ENCODE measurements at places on chromosomes 11 and 22.

DNA sequence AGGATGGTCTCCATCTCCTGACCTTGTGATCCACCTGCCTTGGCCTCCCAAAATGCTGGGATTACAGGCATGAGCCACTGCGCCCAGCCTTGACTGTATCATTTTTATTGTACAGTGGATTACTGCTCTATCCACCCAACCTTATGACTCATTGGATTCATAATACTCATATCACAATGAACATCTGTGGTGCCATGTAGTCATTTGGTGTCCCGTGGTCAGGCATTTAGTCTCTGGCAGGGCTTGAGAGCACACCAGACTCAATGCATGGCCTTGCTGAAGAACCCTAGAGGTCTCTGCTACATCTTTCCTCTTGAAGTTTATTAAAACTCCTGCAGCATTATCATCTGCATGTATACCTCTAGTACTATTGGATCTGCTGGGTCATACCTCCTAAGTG is 98.0 kb upstream of the LDLRAD3 start:
- DNase-seq: no peak

- no peak for DNase-seq
Observed at GRCh38 chr11:32883421-32883820, 9.2 kb upstream of the QSER1 start.

DNA sequence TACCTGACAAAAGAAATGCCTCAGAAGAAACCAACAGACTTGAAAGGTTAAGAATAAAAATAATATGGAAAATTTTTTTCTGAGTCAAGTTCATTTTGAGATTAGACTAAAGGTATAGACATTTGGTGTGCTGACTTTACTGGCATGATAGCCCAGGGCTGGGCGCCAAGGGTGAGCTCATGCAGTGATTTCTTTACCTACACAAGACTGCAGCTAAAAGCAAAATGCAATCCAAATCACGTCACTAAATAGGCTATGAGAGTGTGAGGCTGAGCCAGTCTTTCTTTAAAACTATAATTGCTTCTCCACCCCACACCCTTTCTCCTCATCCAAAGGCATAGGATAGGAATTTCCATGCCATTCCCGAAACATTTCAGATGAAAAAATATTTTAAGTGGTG is 196.5 kb downstream of the FAM76B start:
- no peak for DNase-seq

- no peak for DNase-seq
Observed at GRCh38 chr11:113436672-113437252, 38.4 kb downstream of the DRD2 start.

DNA sequence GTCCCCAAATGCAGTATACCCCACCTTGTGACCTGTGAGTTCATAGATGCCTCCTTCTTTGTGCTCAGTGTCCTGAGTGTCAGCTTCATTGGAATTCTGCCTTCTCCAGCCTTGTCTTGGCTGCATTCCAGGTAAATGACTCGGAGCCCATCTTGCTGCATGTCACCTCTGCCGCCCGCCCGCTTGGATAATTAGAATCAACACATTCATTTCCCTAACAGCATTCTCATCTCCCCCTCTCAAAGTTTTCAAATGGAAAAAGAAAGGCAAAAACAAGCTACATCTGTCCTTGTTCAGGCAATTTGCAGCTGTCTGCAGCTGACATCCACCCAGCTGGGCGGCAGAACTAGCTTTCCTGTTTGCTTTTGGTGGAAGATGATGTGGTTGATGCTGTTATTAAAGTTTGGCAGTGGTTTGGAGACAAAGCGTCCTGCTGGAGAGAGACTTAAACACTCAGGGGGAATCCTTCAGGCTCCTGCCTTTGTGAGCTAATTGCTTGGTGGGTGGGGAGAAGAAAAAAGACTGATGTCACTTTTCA is 198.8 kb upstream of the SEZ6L start:
- DNase-seq: no peak

- no peak for DNase-seq
Observed at GRCh38 chr11:1447845-1448825, 38.4 kb downstream of the MOB2 start.

DNA sequence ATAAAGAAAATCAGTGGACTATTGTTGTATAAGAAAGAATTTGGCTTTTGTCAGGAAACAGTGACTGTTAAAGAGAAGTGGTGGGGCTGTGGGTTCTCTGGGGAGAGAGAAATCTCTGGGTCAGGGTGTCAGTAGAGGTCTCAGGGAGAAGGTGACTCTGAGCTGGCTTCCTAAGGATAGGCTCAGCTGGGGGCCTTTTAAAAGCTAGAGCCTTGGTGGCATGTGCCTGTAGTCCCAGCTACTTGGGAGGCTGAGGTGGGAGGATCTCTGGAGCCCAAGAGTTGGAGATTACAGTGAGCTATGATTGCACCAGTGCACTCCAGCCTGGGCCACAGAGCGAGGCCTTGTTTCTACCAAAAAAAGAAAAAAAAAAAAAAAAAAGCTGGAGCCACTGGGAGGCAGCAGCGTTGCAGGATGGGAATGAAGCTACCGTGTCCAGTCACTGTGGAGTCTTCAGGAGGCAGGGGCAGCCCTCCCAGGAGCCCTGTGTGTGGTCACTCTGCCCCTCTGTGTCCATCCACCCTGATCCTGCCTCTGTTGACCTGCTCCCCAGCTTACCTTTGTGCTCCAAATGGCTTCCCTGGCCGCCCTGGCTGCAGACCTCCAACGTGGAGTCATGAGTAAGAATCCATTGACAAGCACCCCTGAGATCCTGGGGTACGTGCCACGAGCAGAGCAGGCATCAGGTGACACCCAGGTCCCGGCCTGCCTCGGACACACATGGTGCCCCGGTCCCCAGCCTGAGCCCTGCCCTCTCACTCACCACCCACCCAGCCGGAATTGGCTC is 5.4 kb upstream of the MIF start:
- DNase-seq: no peak

DNA sequence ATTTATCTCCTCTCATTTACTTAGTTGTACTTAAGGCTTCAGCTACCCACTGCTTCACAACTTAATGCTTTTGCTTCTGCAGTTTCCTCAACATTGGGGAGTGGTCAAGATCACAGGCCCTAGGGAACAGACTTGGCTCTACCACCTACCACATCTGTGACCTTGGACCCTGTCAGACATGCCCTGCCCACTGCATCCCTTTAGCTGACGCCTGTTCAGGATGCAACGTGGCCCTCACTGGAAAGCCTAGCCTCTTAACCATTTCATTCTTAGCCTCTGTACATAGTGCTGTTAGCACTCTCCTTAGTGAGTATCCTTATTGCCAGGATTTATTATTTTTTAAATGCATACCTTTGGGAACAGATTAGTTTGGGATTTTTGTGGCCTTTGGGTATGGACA is 34.4 kb downstream of the TNRC6B start:
- no peak for DNase-seq

DNA sequence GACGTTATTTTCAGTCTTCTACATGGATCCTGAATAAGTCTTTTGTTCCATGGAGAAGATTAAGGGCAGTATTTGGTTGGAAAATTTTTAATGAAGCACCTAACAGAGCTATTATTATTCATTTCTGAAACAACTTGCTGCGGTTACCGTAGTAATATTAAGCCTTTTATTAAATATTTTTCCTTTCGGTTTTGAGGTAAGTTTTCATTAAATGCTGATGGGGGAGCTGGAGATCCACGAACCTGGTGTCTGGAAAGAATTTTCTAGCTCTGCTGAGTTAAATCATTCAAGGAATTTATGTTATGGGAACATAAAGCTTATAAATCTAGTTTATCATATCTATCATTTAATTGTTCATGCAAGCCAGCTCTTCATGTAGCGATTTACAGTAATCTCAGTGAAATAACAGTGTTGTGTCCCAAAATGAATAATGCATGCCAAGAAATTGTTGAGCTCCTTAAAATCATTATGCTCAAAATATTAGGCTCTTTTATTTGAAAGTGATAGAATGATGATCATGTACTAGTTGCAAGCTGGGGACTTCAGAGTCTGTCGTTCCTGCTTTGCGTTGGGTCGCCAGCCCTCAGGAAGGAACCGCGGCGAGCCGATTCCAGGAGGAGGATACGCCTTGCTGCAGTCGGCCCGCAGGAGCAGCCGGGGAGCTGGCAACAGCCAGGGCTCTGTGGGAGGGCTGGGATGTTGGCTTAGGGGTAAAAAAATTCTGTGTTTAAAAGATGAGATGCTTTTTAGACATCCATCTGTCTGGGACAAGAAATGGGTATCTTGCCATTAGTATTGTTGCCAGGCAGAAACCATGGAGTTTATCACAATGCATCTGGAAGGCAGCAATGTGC is 83.1 kb downstream of the TBC1D22A start:
- no peak for DNase-seq

GRCh38 chr11:33158596-33159275 is 2.5 kb downstream of the CSTF3 start:
- DNase-seq: no peak

DNA sequence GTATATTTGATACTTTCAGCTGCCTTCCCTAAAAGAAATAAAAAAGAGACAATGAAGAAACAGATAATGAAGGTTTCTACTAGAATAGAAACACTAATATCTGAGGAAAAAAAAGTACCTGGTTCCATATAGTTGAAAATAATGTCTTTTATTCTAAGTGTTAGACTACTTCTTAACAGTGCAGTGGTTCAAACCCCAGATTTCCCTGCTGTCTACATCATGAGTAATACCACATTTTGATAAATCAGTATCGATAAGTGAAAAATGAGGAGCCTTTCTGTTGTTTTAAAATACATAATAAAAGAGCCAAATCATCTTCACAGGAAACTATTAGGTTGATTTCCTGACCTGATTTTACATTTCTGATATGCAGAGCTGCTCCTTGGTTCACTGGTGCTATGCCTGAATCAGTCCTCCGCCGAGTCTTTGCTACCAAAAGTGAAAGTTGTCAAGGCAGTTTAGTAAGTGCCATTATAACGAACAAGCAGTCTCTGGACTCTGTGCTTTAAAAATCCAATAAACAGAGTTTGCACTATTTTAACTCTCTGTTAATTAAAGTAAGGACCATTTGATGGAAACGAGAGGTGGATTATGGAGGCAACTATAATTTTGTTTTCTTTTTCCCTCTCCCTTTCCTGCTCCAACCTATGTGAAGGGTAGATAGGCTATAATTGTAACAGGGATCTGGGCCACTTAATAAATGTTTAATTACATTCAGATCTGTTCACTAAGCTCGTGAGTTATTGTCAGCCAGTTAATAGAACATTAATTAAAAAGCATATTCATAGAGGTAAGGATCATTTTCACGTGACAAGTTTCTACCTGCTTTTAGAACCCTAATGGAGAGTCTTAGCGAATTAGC is 724.5 kb upstream of the RAG2 start:
- no peak for DNase-seq

DNA sequence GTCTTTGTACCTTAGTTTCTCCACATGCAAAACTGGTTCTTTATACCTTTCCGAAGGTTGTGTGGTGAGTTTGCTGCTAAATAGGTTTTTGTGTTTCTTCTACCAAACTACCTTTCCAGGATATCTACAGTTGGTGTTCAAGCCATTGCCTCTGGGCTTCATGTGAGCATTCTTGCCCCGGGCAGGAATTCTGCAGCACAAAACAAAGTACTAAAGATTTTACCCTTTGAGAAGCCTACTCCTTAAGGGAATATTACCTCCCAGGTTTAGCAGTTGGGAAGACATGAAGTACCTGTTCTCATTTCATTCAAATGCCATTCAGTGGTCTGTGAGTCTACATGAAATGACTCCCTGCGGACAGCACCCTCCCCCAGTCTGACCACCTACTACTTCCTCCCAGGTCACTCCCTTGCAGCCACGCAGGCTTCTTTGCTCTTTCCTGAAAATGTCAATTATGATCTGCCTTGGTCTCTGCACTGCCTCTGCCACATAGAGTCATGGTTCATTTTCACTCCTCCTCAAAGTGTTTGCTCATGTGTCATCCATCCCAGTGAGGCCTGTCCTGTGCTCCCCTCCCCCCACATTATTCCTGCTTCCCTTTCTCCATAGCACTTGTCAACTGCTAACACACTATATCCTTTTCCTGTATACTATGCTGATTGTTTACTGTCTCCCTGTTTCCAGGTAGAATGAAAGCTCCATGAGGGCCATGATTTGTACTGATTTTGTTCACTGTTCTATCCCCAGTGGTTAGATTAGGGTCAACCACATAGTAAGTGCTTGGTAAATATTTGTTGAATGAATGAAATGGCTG is 36.9 kb downstream of the PACS1 start:
- DNase-seq: no peak

Data from GM10248 (cell line).